AG09309 (cell line): ENCODE measurements at places on chromosomes 6 and 20.

GRCh38 chr6:158666628-158667359, 16.9 kb downstream of the SYTL3 start:
- DNase-seq: peak; percentile 76

GRCh38 chr20:22617160-22617559, 32.8 kb upstream of the FOXA2 start:
- no peak for DNase-seq

DNA sequence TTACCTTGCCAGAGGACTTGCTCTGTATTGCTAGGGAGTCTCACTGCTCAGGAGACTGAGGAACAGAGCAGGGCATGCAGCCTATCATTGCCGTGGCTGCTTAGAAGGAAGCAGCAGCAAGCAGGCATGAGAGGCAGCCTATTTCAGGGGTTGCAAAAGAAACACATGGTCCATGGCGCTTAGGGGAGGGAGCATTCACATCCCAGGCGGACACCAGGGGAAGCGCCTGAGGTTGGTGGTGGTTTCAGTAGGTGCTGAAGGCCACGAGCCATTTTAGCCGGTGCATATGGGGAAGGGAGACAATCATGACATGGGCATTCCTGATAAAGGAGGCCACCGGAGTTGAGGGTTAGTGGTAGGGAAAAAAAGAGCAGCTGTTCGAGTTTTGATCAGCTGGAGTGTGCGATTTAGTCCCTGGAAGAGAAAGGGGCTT, 20.9 kb downstream of the FARS2 start:
- DNase-seq: no peak

- no peak for DNase-seq
Measured at GRCh38 chr6:26520237-26520849, 17.8 kb upstream of the HMGN4 start.

DNA sequence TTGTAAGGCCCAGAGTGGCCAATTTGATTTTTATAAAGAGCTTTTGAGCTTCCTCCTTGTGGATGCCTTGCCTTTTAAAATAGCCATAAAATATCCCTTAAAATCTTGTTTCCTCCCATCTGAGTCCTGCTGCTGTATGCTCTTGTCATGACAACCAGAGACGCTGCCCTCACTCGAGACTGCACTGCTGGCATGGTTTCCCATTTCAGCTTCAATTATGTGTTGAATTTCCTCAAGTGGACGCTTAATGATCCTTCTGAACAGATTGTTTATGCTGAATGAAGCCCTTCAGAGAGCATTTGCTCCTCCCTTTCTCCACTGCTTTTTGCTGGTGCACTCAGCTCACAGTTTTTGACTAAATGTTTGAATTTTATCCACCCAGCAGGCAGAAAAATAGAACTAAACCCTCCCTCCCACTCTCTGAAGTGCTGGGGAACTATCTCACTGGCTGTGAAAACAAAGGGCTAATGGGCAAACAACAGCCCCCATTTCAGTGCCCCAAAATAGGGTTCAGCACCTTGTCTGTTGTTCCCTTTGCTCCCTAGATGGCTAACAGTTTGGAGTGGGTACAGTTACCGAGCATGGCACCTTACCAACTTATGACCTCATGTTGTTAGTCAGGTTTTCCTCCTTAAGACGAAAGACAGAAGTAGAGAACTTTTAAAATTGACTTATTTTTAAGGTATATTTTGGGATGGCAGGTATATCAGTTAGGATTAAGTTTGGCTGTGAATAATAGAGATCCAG, 45.5 kb upstream of the RNF8 start:
- DNase-seq: no peak
